Uterus (tissue), 4 donors: ENCODE measurements at places on chromosomes 1 and 21.
A peak's percentile ranks its signal among the peaks of the same experiment; 100 is the strongest.

- DNase-seq = no peak
Observed at GRCh38 chr21:43818685-43819084, 29.3 kb downstream of the RRP1 start.

DNA sequence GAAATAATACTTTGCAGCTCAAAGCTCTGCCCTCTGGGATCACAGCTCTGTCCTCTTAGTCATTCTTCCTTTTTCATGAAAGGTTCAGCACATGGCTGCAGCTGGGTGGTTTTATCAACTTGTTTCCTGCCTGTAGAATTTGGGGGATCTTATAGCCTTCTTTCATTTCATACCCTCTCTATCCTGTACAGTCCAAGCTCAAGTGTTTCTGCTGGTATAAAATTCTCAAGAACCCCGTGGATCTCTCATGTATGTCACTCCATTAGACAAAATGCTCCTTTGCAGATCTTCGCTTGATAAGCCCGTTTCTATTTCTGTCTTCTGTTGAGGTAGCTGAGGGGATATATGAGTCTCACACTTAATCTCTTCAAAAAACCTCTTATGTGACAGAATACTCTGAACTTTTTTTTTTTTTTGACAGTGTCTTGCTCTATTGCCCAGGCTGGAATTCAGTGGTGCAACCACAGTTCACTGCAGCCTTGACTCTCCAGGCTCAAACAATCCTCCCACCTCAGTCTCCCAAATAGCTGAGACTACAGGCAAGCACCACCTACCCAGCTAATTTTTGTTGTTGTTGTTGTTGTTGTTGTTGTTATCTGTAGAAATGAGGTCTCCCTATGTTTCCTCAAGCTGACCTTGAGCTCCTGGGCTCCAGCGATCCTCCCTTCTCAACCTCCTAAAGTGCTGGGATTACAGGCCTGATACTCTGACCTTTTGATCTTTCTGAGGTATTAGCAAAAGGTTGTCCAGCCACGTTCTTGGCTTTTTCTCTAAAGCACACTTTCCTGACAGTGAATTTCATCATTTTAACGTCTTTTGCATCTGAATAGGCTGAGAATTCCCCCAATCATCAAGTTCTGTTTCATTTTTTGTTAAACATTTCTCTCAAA, 24.6 kb upstream of the COL9A2 start:
- no peak for DNase-seq

- DNase-seq = no peak
Observed at GRCh38 chr1:63742526-63742925, 31.3 kb upstream of the ROR1 start.

DNA sequence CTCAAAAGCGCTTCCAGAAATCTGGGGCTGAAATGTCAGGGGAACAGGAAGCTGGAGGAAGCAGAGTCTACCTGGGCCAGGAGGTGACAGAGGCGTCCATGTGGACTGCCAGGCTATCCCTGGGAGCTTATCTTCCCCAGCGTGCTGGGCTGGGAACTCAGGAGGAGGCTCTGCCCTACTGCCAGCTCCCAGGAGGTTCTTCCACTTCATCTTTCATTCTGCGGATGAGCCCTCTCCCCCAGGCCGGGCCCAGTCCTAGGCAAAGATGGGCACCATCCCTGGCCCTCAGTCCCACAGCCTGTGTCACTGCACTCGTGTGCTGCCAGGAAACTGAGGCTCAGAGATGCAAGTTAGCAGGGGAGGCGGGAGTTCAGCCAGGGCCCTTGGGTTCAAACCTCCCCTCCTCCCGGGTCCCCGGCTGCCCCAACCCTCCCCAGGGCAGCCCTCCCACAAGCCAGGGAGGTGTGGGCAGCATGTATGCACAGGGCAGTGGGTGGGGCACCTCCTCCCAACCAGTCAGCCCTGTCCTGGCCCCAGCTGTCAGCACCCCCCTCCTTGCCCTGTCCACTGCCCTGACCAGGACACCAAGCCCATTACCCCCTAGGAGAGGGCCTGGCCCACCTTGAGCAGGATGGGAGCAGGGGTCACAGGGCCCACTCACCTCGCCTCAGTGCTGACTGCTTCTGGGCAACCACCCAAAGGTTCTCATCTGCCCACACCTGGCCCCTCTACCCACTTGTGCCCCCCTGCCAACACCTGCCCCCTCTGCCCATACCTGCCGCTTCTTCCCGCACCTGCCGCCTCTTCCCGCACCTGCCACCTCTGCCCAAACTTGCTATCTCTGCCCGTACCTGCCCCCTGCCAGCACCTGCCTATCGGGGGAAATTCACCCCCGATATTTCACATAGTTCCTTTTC, 226.0 kb downstream of the NPHP4 start:
- no peak for DNase-seq

DNA sequence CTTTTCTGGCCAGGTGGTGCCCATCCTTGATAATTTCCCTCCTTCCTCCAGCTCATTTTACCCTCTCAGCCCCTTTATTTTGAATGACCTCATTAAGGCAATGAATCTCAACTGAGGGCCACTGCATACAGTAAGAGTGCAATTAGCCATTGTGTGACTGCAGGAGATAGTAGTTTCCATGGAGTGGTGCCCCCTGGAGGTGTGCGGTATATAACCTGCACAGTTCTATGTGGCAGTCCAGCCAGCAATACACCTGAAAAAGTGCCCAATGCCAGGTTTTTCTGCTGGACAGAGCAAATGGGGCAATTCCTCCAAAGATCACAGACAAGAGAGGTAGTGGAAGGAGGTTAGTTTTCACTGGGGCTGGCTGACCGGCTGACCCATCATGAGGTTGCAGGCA, 25.9 kb upstream of the LRRC38 start:
- DNase-seq = no peak

DNA sequence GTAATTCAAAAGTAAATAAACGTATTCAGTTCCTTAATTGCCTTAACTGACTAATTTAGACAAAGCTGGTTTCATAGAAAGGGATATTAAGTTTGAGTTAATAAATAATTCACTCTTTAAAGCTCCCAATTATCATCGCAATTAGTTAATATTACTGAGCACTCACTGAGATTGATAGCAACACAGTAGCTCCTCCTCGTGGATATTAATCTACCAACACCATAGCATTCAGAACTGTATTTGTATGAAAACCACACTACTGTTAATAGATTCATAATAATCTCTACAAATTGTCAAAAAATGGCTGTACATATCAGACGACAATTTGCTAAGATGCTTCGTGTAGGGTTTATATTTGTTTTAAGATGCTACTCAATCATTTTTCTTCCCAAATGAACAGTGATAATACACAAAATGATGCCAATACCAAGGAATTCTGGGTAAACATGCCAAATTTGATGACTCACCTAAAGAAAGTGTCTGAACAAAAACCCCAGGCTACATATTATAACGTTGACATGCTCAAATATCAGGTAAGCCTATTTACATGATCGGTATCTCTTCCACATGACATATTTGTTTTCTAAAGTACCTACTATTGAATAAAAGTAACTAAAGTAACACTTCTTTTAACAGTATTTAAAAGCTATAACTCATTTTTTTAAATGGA, 18.8 kb upstream of the DYNLT5 start:
- DNase-seq = no peak

GRCh38 chr1:46522184-46522968, 29.1 kb downstream of the KNCN start:
- peak; percentile 20 for DNase-seq

- no peak for DNase-seq
Observed at GRCh38 chr1:5779608-5780323, 212.5 kb downstream of the NPHP4 start.

DNA sequence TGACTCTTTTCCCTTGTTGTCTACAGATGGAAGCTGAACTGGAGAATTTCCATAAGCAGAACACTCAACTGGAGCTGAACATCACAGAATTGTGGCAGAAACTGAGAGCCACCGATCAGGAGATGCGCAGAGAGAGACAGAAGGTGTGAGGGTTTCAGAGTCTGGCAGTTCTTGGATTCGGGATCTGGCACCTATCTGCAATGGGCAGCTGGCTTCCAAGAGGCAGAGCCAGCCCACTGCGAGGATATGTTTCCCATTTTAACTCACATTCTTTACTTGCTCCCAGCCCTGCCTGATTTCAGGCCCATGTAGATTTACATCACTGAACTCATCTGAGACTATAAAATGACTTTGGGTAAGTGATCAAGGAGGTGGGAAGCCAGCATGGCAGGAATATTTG, 37.3 kb upstream of the TMEM125 start:
- DNase-seq = no peak

DNA sequence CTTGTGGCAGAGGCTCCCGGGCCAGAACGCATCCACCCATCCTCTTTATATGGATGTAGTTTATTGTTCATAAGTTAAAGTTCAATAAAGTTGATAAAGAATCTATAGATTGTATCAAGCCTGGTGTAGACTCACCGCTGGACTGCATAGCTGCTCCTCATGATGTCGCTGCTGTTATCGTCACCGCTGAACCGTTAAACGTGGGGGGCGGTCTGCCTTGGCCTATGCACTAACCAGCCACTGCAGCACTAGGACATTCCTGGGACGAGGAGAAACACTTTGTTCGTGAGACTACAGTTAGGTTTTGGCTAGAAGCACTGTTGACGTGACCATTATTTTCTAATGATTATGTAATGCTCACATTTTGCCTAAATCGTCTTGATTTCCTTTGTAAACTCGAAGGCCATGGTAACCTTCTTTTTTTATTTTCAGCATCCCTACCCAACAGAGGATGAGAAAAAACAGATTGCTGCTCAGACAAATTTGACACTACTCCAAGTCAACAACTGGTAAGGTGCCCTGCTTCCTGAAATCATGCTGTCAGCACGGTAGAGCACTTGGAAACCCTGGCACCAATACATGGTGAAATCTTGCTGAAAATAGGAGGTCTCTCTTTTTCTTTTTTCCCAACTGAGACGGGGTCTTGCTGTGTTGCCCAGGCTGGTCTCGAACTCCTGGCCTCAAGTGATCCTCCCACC, 50.2 kb downstream of the PKNOX1 start:
- DNase-seq = no peak

GRCh38 chr1:30603081-30603858, 120.1 kb downstream of the MATN1 start:
- no peak for DNase-seq

GRCh38 chr1:151494741-151495281, 16.4 kb upstream of the CGN start:
- DNase-seq = no peak

- no peak for DNase-seq
Observed at GRCh38 chr1:116382321-116382720, 9.3 kb downstream of the ATP1A1 start.

DNA sequence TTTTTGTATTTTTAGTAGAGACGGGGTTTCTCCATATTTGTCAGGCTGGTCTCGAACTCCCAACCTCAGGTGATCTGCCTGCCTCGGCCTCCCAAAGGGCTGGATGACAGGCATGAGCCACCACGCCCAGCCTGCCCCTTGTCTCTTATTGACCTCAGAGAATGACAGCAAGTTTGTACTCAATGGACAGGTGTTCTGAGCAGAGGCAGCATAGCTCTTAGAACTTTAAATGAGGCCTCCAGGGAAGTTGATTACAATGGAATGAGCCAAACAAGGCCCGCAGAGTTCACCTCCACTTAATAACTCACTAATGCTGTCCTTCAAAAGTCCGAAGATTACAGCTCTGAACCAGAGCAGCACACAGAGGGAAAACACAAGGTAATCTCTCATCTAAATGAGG, 10.9 kb downstream of the TMPRSS2 start:
- no peak for DNase-seq

DNA sequence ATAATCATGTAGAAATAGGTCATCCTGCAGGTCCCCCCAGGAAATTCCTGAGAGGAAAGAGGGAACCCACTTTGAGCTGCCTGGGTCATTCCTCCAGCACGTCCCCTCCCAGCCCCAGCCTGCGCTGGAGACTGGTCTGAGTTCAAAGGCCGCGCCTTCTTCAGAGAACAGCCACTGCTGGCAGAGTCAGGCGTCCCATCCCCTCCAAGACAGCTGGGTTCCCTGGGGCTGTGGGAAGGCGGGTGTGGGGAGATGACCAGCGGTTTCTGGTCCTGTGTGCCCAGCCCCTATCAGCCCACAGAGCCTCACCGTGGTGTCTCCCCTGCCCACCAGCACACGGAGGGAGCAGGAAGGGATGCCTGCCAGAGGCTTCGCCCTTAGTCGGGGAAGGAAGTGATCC, 18.0 kb upstream of the TRAPPC10 start:
- DNase-seq = no peak

DNA sequence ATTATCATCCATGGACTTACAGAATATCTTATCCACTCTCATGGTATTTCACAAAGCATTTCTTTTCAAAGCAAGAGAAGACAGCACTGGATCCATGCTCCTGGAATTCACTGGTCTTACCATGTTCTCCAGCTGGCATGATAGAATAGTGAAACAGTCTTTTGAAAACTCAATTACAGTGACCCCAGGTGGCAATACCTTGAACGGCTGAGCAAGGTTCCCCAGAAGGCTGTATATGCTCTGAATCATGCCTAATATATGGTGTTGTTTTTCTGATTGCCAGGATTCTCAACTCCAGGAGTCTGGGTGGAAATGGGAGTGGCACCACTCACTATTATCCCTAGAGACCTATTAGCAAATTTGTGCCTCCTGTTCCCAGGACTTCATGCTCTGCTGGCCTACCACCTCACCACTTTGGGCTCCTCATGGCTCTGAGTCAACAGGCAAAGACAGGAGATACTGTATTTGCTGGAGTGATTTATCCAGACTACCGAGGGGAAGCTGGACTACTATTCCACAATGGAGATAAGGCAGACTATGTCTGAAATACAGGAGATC, 87.6 kb downstream of the CATSPERE start:
- no peak for DNase-seq

- no peak for DNase-seq
Observed at GRCh38 chr1:58561633-58562032, 15.1 kb upstream of the OMA1 start.

DNA sequence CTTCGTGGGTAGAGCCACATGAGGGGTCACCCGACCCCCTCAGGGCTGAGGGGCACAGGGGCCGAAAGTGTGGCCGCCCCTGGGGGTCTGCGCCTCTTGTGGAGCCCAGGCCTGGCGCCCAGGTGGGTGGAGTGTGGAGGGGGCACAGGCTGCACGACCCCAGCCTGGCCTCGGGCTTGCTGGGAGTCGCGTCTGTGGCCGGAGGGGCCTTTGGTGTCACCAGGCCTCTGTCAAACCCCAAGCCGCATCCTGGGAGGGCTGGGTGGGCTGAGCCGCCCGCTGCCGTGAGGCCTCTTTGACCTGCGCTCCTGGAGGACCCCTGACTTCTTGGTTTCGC, 60.7 kb downstream of the FAAP20 start:
- DNase-seq = no peak

GRCh38 chr1:85102479-85102878, 54.2 kb upstream of the MCOLN3 start:
- no peak for DNase-seq

DNA sequence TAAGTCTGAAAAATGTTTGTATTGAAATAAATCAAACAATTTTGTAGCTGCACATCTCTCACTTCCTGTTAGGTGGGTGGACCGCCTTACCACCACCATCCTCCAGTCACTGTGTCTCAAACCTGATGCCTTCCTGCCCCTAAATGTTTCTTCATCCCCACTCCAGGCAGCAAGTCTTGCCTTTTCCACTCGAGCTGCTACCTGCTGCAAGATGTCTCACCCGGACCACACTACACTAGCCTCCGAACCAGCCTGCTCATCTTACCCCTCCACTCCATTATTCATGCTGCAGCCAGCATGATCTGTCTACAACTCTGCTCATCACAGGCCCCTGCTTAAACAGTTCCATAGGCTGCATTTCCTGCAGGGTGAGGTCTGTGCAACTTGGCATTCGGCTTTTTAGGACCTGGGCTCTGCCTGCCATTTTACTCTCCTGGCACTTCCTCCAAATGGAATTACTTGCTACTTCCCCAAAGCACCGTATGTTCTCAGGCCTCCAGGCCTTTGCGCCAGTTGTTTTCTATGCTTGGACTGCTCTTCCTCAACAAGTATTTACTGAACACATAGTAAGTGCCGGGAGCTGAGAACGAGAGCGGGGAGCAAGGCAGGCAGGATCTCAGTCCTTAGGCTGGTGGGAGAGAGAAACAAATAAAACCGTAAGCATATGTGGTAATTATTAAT, 5.2 kb upstream of the SF3A3 start:
- DNase-seq = no peak
